ENCODE measurements at places on chromosomes 3 and 15.

GRCh38 chr3:12353796-12354525 is 65.1 kb downstream of the PPARG start:
- DNase-seq = no peak

GRCh38 chr15:62847900-62848489 is 194.6 kb upstream of the TPM1 start:
- peak; percentile 85 for DNase-seq

GRCh38 chr3:17231537-17232261 is 346.9 kb downstream of the PLCL2 start:
- no peak for DNase-seq

DNA sequence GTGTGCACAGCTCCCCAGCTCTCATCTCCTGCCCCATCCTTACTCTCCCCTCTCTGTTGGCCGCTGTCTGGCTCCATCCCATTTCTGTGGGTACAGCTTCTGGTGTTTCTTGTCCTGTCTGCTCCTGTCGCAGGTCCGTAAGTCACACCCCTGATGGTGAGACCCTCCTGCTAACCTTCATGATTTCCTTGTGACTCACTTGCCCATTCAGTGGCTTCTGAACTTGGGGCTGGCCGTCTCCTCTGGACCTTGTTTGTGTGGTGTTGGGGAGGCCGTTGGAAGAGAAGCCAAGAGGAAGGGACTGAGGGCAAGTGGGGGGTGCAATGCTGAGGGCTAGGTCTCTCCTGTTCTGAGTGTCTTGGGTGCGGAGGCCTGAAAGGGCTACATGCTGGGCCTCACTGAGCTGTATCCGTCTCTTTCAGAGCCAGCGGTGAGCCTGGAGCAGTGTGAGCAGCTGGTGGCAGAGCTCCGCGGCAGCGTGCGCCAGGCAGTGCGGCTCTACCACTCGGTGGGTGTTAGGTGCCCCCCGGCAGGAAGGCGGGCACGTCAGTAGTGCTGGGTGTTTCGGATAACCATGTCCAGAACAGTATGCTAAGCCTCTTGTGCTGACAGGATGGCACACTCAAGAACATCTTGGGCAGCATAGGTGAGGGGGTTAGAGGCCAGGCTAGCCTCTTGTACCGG is 3.7 kb upstream of the JMJD7 start:
- DNase-seq = no peak

DNA sequence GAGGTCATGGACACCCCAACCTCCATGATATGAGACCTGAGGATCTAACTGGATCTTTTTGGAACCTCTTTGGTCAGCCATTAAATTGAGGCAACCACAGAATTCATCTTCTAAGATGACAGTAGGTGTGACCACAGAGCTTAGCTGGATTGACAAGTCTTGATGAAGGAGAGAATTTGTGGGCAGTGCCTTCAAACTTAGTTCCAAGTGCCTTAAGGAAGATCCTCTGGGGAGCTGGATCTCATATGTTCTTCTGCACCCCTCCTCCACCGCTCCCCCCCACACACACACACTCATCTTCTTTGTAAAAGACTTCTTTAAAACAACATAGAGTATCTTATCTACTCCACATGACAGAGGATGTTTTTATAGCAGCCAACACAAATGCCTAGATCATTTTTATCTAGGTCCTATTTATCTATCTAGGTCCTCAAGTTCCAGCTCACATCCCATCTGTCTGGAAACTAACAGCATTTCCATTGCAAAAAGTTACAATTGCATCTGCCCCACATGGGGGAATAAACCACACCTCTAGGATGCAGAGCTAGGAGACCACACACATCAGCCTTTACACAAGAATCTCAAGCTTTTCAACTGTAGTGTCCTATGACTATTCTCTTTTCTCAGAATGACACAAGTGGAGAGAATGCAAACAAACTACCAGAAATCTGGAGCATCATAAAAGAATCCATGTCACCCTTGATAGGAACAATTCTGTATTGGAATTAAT is 37.4 kb downstream of the WWTR1 start:
- DNase-seq = no peak

DNA sequence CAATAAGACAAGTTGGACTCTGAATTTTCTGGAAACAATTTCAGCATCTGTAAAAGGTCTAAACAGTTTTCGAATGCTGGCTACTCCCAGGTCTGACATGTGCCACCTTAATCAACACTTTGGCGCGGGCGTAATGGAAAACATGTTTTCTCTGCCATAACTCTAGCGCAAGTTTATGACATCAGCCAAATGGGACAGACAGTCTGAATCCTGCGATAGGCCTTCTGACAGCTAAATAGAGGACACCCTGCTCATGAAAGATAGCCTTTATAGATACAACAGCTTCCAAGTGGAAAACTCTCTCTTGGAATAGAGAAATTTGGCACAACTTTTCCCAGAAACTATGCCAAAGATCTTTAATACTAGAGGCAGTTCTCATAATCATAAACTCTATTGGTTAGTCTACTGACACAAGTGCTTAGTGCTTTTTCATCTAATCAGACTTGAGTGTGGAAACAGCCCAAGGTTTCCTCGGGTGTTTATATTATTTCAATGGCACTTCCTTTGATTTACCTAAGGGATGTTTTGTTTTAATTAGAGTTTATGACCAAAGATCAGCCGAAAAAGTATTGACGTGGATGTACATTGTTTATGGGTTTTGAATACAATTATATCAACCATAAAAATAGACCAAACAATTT is 120.1 kb upstream of the DPH6 start:
- DNase-seq = no peak

- DNase-seq = no peak
These were observed 57.3 kb upstream of the PPP2R3A start for GRCh38 chr3:135908225-135908624.

DNA sequence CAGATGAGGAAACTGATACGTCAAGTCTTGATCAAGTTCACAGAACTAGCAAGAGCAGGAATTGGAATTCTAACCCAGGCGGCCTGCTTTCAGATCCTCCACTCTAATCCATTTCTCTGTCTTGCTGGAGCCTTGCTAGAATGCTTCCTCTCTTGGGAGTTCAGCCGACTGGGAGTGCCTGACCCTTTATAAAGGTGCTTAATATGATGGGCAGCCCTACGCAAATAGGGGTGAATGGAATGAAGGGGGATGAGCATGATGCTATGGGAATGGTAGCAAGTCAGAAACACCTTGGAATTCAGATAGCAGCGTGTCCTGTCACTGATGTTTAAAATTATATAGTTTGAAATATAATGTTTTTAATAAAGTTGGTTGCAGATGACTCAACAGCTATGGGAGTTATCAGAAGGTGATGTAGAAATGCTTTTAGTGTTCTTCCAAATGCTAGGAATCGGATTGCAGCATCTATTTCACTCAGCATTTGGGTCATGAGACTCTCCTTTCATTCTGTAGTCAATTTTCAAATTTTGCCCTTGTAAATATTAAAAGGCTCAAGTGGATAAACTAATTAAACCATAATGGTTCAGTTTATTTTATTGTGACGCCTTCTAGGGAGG is 150.7 kb downstream of the FNDC3B start:
- DNase-seq = no peak

GRCh38 chr15:40892447-40893012 is 1.7 kb upstream of the VPS18 start:
- no peak for DNase-seq

DNA sequence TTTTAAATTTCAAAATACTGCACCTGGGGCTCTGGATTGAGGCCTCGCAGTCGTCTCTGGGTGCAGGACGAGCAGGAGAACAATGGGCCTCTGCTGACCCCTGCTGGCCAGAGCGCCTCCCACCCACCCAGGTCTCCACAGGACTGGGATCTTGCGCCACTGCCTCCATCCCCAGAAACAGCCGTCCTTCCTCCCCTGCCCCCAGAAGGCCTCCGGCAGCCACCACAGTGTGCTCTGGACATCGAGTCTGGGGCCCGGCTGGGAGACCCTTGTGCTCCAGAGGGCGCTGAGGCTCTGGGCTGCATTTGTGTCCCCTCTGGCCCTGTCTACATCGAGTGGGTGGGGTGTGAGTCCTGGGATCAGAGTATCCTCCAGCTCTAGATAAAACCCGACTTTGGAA is 6.7 kb upstream of the ACSBG1 start:
- peak; percentile 91 for DNase-seq

GRCh38 chr3:128337305-128337704 is 129.4 kb downstream of the DNAJB8 start:
- DNase-seq = no peak

- no peak for DNase-seq
These were observed 27.9 kb downstream of the PDIA5 start for GRCh38 chr3:123094516-123095313.

DNA sequence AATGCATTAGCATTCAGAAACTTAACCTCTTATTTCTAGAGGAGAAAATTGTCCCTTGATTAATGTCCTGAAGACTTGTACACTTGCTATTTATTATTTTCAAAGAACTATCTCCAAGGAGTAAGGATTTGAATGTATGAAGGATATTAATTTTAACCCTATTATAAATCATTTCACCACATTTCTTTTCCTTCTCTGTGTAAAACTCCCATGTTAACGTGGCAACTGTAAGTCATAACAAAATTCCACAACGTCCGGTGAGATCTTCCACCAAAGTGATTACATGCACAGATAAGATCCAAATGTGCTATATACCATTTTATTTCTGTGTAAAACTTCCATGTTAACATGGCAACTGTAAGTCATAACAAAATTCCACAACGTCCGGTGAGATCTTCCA is 229.1 kb upstream of the ARHGEF26 start:
- DNase-seq = no peak

GRCh38 chr3:194139071-194139813 is 3.3 kb downstream of the HES1 start:
- no peak for DNase-seq
